ENCODE measurements at places on chromosomes 2 and 18. TPM values are rescaled to one million over a fixed set of nuclear protein-coding genes. Genes with fewer than 3 reads are reported as not detected.
A peak's percentile ranks its signal among the peaks of the same experiment; 100 is the strongest.

GRCh38 chr2:45653122-45653913, 1.8 kb downstream of the PRKCE start:
- DNase-seq = peak; percentile 52

GRCh38 chr2:172558372-172558771, 2.5 kb downstream of the PDK1 start:
- DNase-seq = no peak

The SPATA3 gene
- total RNA-seq = not detected

The MROH2A gene
- 0.49 TPM for total RNA-seq

GRCh38 chr2:144131042-144131441, 388.9 kb downstream of the ZEB2 start:
- DNase-seq = no peak

GRCh38 chr2:192657362-192657761, 462.6 kb upstream of the TMEFF2 start:
- no peak for DNase-seq

DNA sequence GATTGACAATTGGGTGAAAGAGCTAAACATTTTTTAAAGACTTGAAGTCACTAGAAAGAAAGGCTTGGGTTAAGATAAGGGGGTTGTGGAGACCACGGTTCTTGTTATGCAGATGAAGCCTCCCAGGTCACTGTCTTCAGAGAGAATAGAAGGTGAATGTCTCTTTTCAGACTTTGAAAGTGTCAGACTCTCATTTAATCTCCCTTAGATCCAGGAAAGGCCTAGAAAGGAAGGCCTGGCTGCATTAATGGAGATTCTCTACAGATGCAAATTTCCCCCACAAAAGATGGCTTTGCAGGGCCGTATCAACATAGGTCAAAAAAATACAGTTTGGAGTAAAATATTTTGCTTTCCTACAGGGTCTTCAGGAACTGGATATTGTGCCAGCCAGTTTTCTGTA, 193.9 kb downstream of the RTP5 start:
- DNase-seq = no peak

The TM4SF20 gene
- not detected for total RNA-seq

The EVX2 gene
- not detected for total RNA-seq

The ITGB6 gene
- 11.6 TPM for total RNA-seq

- no peak for DNase-seq
These were observed 114.0 kb downstream of the LYPD6B start for GRCh38 chr2:149152469-149152953.

GRCh38 chr2:176556373-176556772, 287.1 kb downstream of the MTX2 start:
- DNase-seq = no peak

DNA sequence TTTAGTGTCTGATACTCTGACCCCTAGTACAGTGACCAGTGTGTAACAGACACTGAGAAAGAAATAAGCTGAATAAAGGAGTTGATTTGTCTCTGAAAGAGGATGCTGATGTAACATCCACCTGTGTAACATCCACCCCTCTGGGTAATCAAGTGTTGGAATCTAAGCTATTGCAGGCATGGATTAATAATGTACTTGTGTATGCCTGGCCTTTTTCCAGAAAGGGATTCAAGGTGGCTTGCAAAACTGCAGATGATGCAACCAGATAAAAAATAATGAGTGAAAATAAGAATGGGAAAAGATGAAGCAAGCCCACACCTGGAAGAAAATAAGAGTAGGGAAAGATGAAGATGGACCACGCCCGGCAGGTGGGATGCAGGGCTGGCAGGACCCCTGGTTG, 48.2 kb upstream of the FOXI3 start:
- no peak for DNase-seq

- no peak for DNase-seq
These were observed 867.5 kb downstream of the TSN start for GRCh38 chr2:122622934-122623333.

The SLC9A4 gene
- total RNA-seq = 1.3 TPM

GRCh38 chr18:32152705-32153448, 37.0 kb upstream of the MEP1B start:
- no peak for DNase-seq

The TMEM247 gene
- total RNA-seq = not detected

- peak; percentile 1 for DNase-seq
These were observed 68.6 kb downstream of the ZBTB7C start for GRCh38 chr18:48340560-48340959.

DNA sequence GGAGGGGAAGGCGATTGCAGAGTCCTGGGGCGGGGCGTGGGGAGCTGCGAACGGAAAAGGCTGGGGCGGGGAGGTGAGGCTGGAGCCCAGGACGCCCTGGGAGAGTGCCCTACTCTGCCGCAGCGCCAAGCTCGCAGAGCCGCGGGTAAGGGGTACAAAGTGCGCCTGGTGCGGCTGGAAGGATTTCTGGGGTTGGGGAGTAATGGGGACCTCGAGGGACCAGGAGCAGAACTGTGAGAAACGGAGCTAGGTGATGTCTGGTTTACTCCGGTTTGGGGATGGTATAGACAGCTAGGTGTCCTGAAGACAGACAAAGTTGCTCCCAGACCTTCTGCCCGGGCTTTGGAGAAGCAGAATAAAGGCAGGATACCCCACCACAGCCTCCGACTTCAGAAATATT, 718 bp upstream of the NXPH2 start:
- no peak for DNase-seq

DNA sequence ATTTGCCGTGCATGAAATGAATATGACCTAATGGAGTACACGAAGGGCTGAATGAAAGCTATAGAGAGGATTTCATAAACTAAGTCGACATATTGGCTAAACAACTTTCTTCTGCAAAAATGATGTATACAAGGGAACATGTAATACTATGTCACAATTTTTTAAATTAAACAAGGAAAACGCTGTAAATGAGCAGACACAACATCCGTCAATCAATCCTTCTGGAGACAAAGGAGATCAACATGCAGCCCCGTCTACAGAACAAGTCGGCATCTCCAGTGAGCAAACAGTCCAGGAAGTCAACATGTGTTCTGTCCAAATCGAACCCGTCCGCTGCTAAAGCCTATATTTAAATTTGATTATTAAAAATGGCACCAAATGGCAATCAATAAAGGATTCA, 180.8 kb downstream of the TCF4 start:
- DNase-seq = no peak

The AKAIN1 gene
- not detected for total RNA-seq

DNA sequence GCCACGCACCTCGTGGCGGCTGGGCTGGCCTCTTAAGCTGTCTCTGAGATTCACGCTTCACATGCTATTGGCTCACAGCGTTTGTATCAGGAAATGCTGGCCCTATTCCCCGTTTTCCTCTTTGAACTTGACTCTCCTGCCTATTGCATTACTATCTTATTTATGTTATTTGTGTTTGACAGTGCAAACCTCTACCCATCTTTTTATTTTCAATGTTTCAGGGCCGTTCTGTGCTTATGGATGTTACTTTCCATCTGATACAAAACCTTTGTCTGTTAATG, 149.9 kb upstream of the TWIST2 start:
- DNase-seq = no peak

- no peak for DNase-seq
These were observed 367.9 kb downstream of the MTX2 start for GRCh38 chr2:176637142-176637485.
